ENCODE measurements at places on chromosomes 2 and 18. TPM values are rescaled to one million over a fixed set of nuclear protein-coding genes. Genes with fewer than 3 reads are reported as not detected.

GPR35 gene
- 1.0 TPM for total RNA-seq

MDH1B gene
- 0.86 TPM for total RNA-seq

SPC25 gene
- 34.6 TPM for total RNA-seq

POTEC gene
- total RNA-seq = not detected

PLEK gene
- total RNA-seq = not detected

RGPD3 gene
- 0.11 TPM for total RNA-seq
